ENCODE measurements at places on chromosomes 1 and 21.
A peak's percentile ranks its signal among the peaks of the same experiment; 100 is the strongest.

DNA sequence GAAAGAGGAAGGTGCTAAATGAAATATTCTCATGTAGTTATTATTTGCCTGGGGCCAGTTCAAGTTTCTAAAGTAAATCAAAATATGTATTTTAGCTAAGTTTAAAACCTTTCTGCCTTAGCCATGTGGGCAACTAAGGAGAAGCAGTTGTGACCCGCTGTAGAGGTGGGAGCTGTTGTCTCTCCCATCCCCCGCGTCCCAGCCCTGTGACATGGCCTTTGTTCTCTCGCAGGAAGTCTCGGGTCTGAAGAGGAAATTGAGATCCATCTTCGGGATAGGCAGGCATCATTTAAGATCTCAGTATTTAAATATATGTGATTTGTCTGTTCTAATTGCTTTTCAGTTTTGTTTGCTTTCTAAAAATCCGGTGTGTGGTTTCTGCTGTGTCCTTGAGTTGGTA lies 121.5 kb downstream of the CAMTA1 start:
- DNase-seq = no peak

- DNase-seq = no peak
These were observed 27.7 kb downstream of the MYOG start for GRCh38 chr1:203057911-203058675.

- DNase-seq = no peak
These were observed 24.0 kb downstream of the HENMT1 start for GRCh38 chr1:108636876-108637275.

GRCh38 chr21:15437883-15438282 lies 291.9 kb upstream of the USP25 start:
- no peak for DNase-seq

GRCh38 chr21:36456729-36457414 lies 23.1 kb downstream of the CLDN14 start:
- no peak for DNase-seq

DNA sequence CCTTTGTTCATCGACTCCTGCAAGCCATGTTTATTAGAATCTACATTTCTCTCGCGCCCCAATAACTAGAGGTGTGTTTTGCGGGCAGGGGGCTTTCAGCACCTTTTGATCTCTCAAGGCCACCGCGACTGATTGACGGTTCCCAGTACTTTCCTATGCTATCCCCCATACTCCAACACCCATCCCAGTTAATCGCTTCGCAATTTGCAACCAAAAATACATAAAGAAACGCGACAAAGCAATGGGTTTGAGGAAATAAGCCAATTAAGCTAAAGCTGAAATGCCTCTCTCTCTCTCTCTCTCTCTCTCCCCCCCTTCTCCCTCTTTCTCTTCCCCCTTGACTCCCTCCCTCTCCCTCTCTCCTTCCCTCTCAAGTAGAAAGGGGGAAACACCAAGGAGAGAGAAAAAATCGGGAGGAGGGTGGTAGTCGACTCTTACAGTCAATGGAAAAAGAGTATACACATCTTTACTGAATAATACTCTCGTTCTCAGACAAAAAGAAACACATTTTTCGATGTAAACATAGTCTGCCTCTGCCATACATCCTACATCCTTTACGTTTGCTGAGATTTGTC lies 128.0 kb upstream of the DPYD start:
- DNase-seq = no peak

DNA sequence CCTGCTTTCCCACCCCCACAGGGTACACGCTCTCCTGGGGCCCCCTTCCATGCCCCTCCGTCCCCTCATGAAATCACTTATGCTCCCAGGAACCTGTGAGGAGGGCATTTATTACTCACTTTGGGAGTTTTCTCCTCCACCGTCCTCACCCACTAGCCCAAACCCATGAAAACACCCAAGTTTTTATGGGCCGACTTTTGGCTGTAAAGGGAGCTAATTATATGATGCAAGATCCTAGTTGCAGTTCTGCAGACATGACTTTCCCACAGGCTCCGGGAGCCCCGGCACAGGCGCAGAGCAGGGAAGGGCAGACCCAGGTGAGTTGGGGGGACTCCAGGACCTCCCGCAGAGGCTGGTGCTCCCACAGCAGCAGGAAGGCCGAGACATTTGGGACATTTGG lies 29.7 kb downstream of the EPHA2 start:
- no peak for DNase-seq

- DNase-seq = no peak
These were observed 117.3 kb downstream of the MAB21L3 start for GRCh38 chr1:116228511-116228910.

DNA sequence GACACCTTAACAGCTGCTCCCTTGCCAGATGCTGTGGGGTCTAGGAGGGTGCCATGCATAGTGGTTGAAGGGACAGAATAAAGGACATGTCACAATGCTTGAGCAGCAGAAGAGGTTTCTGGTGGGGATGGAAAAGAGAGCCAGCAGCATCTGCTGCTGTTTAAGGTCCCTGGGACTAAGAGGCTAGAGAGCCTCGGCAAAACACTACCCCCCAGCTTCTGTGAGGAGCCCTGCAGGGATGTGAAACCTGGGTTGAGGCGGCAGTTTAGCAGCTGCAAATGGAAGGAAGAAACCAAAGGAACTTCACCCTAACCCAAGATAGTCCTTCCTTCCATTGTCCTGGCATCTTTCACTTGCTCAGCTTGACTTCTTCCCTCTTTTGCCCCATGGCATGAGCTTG lies 39.4 kb downstream of the PLXNA2 start:
- no peak for DNase-seq

DNA sequence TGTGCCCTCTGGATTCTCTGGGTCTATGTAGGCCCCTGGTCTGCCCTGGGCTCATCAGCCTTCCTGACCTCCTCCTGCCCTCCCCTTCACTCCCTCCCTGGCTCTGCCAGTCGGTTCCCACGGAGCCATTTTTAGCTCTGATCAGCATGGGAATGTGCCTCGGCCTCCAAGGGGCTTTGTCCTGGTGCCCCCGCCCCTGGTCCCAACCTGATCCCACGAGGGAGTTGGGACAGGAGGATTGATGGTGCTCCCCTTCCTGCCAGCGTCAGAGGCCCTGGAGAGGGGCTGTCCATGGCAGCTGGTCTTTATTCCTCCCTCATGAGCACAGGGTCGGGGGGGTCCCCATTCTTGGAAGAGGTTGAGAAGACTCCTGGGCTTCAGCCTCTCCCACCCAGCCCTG lies 24.9 kb downstream of the ETNK2 start:
- DNase-seq = no peak

DNA sequence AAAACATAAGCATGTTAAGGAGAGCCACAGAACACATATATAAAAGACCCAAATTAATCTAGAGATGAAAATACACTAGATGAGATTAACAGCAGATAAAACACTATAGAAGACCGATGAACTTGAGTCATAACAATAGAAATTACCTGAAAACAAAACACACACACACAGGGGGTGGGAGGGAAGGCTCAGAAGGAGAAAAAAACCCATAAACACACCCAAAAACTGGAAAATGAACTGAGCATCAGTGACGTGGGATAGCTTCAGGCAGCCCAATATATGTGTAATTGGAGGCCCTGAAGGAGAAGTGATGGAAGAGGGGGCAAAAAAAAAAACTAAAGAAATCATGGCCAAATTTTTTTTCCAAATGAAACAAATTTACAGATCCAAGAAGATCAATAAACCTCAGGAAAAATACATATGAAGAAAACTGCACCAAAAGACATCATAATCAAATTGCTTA lies 11.4 kb downstream of the ALDH9A1 start:
- DNase-seq = no peak

- DNase-seq = no peak
These were observed 2.6 kb downstream of the TNFRSF18 start for GRCh38 chr1:1203561-1204424.

DNA sequence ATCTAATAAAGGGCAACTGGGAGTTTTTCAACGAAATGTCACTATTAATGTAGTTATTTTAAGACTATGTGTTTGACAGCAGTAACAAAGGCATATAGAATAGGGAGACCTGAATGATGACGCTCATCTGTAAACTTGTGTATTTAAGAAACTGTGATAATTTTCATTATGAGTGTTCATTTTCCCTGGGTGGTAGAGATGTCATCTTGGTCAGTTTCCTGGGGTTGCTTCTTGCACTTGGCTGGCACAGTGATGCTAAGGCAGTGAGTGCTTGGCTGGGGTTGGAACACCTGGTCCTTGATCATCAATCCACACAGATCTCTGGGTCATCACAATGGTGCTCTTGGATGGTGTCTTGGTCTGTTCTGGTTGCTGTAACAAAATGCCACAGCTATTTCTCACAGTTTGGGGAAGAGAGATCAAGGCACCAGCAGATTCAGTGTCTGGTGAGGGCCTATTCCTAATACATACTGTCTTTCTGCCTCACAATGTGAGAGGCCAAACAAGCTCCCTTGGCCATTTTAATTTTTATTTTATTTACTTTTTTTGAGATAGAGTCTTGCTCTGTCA lies 7.9 kb upstream of the SMYD2 start:
- DNase-seq = no peak

DNA sequence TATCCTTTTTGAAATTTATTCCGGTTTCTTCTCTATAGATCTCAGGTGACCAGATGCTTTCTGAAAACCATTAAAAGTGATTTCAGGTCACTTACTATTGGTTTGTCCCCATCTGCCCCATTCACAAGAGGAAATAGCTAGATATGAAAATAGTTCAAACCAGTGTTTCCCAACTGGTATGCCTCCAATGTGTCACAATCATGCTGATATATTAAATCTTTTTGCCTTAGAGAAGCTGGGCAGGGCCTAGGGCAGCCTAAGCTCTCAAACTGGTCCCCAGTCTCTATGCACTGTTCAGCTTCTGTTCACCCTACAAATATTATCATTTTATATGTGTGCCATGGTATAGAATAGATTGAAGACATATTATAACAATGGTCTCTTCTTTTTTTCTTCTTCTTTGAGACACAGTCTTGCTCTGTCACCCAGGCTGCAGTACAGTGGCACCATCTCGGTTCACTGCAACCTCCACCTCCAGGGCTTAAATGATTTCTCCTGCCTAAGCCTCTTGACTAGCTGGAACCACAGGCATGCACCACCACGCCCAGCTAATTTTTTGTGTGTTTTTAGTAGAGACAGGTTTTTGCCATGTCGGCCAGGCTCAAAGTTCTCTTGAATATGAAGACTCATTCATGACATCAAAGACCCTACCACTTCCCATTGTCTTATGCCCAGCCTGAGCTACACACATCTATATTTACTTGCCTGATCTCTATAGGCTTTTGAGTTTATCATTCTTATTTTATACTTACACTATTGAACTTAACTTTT lies 15.7 kb downstream of the PTPN22 start:
- no peak for DNase-seq

DNA sequence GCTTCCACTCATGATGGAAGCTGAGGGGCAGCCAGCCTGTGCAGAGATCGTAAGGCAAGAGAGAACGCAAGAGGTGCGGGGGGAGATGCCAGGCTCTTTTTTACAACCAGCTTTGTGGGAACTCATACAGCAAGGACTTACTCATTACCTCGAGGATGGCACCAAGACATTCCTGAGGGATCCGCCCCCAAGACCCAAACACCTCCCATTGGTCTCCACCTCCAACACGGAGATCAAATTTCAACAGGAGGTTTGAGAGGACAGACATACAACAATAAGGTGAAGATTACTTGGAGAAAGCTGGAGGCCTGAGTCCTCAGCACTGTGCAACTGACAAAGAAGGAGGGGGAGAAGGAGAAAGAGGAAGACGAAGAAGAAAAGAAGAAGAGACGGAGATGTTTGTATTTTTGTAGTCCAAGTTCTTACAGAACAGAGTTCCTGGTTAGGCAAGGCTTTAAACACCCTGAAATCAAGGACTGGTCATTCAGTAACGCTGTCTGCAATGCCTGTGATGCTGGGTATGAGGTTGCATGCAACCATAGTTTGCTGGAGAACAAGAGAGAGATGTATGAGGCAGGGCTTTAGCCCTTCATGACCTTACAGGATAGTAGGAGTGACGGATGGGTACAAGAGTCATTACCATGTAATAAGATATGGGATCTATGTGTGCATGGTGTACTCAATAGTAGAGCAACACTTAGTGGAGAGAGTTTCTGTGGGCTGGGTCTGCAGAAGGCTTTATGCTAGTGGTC lies 19.7 kb upstream of the GALNT2 start:
- DNase-seq = no peak

- no peak for DNase-seq
These were observed 21.9 kb upstream of the PIK3CD start for GRCh38 chr1:9629445-9630201.

DNA sequence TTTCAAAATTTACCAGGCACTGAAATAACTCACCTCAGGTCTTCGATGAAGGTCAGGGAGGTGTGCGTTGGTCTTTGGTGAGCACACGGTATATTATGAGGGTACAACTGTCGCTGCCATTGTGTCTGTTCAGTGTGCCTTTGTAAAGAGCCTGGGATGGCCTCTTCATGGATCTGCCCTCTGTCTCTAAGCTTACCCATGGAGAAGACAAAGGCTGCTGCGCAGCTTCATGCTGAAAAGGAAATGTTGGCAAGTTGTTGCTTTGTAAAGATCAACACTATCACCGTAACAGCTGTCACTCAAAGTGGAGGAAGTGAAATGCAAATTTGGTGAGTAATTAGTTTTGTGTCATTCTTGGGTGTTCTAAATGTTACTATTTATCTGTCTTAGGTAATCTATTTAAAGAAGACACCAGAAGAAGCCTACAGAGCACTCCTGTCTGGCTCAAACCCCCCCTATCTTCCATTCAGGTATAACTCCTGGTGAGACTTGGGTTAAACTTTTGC lies 71.6 kb downstream of the CDC14A start:
- DNase-seq = no peak

GRCh38 chr1:41371630-41372599 lies 10.7 kb downstream of the FOXO6 start:
- peak; percentile 81 for DNase-seq

DNA sequence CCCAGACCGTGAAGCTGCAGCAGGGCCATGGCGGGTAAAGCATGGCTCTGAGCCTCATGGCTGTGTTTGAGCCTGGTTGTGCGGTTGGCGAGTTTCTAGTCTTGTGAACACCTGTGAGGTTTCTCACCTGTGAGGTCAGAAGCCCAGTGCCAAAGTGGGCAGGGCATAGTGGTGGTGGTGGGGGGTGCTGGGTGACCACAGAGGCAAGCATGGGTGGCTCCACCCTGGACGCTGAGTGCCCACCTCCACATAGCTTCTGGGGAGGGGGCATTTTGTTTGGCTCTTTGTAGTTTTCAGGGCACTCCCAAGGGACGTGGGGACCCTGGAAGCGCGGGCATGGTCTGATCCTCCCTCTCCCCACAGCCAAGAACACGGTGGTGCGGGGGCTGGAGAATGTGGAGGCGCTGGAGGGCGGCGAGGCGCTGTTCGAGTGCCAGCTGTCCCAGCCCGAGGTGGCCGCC lies 91.1 kb downstream of the TRIM11 start:
- no peak for DNase-seq

DNA sequence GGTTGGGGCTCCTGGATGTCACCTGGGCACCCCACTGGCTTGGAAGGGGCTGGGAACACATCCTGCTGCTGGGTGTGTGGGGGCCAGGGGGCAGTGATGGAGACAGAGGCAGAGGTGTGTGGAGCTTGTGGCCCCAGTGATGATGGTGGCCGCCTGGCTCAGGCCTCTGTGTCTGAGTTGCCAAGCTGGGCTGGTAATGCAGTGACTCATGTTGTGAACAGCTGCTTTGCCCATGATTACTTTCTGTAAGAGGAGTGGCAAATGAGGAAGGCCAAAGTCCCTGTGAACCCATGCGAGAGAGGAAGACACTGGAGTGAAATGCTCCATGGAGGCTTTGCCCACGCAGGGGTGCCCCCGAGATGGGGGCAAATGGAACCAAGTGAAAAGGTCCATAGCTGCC lies 86.8 kb downstream of the KCNJ6 start:
- no peak for DNase-seq

All from retina (tissue), 1 donor.